Mammary epithelial cell (primary cell): ENCODE measurements at places on chromosomes 3 and 15. TPM values are rescaled to one million over a fixed set of nuclear protein-coding genes. Genes with fewer than 3 reads are reported as not detected.

- DNase-seq: no peak
These were observed 56.7 kb downstream of the PAK2 start for GRCh38 chr3:196796317-196796716.

GRCh38 chr15:47301481-47301880 lies 415.8 kb upstream of the SEMA6D start:
- DNase-seq: no peak

DNA sequence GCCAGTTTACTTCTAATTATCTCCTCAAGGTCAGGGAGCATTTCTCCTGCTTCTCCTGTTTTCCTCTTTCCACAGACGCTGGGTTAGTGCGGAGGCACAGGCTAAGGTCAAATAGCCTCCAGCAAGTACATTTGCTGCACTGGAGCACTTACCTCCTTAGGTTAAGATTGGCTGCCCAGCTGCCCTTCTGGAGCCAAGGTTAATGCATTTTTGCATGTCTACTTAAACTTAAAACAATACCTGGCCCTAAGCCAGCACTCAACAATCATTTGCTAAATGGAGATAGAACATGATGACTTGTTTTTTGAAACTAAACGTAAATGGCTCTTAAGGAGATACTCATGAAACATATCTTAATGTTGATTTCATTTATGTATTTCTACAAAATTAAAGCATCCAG lies 83.5 kb downstream of the SSR3 start:
- DNase-seq: no peak

The SEMA6D gene
- total RNA-seq: 0.35 and 0.43 TPM in 2 replicates

The AGBL1 gene
- not detected in 2 replicates for total RNA-seq

The PLA1A gene
- not detected in 2 replicates for total RNA-seq
